Renal cortex interstitium (tissue), 15 donors: ENCODE measurements at places on chromosomes 5 and 9.
A peak's percentile ranks its signal among the peaks of the same experiment; 100 is the strongest.

GRCh38 chr9:110671849-110672248, 3.3 kb downstream of the MUSK start:
- DNase-seq = no peak

- no peak for DNase-seq
Observed at GRCh38 chr5:5932824-5933223, 445.5 kb downstream of the MED10 start.

DNA sequence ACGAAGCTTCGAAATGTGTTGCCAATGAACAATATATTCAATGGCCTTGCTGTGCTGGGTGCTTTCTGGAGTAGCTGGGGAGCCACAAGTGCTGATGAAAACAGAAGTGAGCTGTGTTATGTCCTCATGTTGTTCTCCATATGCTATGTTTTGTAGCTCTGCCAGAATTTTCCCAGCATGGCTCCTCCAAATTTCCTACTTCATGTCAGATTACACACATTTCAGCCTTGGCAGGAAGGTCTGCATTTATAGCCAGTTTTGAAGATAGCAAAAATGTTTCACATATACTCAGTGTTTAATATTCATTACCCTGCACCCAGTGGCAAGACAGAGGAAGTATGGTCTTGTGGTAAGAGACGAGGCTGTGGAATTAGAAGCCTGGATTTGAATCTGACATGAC, 22.6 kb upstream of the NMUR2 start:
- DNase-seq = no peak

GRCh38 chr9:126173401-126173800, 153.2 kb upstream of the MVB12B start:
- DNase-seq = no peak

DNA sequence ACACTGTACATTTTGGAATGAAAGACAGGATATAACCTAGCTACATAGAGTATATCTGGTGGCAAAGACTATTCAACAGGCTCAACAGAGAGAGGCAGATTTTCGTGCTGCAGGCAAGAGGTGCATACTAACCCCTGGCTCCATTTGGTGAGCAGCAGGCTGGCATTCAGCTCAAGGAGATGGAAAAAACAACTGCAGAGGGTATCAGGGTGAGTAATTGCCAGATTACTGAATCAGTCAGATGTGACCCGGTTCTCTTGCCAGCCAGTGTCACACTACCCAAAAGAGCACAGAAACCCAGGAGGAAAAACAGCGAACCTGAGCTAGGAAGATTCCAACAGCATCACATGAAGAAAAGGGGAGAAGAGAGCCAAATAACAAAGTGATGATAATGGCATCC, 130.4 kb upstream of the PRLR start:
- DNase-seq = no peak

DNA sequence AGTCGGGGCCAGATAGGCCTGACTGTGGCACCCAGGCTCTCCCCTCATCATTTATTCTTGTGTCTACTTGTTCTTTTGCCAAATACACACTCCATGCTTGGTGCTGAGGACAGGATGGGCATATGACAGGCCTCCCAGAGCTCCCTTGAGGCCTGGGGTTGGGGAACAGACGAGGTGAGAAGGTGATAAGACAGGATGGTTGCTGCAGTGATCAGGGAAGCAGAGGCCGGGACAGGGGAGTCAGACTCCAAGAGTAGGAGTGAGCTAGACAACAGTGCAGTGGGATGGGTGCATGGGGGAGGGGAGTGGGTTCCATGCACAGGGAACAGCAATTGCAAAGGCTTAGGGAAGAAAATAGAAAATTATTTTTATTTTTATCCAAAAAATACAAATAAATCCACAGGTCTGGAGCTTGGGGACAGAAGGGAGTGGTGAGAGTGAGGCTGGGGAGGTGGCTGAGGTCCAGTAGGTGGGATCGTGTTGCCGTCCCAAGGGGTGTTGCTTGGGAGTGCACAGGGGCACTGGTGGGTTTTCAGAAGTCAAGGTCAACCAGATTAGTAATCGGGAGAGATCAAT, 3.4 kb upstream of the AMBP start:
- no peak for DNase-seq

- no peak for DNase-seq
Observed at GRCh38 chr9:20884985-20885593, 146.4 kb downstream of the HACD4 start.

- DNase-seq = no peak
Observed at GRCh38 chr5:150499437-150499956, 8.4 kb upstream of the NDST1 start.

DNA sequence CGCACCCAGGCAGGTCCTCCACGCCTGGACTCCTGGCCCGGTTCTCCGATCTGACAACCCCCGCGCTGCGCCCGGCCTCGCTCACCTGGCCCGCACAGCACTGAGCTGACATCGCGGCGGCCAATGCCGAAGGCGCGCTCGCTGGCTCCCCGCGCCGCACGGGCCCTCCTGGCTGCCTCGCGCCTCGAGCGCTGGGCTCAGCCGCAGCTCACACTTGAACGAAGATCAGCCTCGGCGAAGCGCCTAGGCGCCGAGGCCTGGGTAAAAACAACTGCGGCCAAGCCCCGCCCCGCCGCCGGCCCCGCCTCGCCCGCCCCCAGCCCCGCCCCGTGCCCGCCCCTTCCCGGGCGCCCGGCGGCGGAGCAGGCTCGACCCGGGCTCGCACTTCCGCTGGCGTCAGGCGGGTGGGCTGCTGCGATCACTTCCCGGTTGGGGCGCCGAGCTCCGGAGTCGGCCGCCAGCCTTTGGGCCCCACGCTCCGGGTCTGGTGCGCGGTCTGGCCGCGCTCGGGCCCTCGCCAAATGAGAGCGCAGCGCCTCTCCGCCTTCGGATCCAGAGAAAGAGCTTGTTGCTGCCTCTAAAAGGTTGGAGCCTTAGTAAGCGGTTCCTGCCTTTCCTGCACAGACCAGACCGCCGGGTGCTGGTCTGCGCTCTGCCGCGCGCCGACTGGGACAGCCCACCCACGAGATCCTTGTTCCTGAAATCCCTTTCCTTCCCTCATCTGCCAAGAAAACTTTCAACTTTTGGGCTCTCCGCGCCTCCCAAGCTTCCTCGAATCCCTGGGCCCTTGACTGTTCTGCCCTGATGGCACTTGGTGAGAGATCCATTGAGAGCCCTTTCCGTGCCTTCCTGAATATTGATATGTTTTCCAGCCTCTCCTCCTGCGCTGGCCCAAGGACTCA, at the start of gene SERINC5:
Gene SERINC5, minus strand, starts transcription at position 238 of the 902 bp plus-strand sequence. Its CDS starts 126 bp downstream, at position 112.
- DNase-seq = no peak

GRCh38 chr9:95719354-95719753, 156.1 kb upstream of the ERCC6L2 start:
- no peak for DNase-seq

GRCh38 chr9:82062245-82062644, 73.7 kb downstream of the SPATA31D1 start:
- no peak for DNase-seq

DNA sequence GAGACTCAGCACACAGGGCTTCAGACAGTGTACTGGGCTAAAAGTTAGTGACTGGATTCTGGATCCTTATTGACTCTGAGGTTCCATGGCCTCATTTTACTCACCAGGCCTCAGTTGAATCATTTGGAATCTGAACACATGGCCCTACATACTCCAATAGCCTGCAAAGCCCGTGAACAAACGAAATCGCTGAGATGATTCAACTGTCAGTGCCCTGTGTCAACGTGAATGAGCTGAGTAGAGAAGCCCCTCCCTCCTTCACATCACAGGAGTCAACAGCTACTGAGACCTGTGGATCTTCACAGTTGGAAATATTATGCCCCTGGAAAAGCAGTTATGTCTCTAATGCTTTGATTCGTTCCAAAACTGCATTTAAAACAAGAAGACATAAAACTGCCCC, 429.3 kb downstream of the GADD45G start:
- no peak for DNase-seq

- no peak for DNase-seq
Observed at GRCh38 chr5:72151169-72151568, 43.9 kb downstream of the MAP1B start.

DNA sequence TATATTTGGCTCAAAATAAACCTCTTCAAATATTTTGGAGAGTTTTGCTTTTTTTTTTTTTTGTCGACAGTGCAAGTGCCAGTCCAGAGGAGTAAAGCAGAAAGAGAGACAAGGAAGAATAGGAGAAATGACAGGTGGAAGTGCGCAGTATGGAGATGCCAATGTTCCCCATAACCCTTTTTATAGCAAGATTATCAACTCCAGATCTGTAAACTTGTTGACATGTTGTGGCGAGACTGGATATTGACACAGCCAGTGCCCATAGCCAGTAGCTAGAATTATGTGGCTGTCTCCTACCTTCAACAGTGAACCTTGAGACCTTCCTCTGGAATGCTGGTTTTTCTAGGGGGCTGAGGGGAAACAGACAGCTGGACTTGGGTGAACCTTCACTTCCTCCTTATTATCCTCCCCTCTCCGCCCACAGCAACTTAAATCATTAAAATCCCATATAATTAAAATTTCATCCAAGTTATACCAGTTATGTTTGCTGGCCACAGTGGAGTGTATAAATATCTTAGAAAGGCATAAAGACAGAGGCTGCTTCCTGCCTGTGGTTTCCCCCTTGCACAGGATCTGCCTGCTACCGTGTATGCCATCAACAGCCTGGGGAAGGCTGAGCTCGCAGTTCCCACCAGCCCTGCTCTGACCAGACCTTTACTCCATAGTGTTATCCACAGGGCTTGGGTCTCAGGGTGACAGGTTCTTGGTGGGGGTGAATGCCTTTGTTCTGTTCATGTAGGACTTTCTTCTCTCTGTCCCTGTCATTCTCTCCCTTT, 112.3 kb upstream of the ANKH start:
- DNase-seq = no peak

- DNase-seq = no peak
Observed at GRCh38 chr5:10892147-10892910, 131.3 kb upstream of the DAP start.

DNA sequence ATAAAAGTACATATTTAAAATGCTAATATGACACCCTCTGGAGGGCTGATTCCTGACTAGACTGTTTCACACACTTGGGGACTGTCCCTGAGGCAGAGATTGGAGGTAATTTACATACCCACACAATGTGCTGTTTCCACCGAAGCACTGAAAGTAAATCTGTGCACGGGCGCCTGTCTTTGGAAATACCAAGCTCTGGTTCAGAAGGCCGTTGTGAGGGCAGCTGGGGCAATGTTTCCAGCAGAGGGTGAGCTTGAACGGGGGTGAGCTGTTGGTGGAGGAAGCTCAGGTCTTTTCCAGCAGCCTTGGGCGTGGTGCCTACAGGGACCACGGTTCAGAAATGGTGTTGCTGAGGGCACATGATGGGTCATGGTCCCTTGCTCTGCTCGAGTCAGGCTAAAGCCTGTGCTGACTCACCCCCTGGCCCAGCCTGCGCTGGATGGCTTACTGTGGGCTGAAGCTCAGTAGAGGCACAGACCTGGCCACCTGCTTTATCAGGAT, 25.8 kb upstream of the HMCN2 start:
- DNase-seq = no peak

GRCh38 chr9:135907006-135907430, 328 bp downstream of the CAMSAP1 start:
- peak; percentile 29 for DNase-seq

DNA sequence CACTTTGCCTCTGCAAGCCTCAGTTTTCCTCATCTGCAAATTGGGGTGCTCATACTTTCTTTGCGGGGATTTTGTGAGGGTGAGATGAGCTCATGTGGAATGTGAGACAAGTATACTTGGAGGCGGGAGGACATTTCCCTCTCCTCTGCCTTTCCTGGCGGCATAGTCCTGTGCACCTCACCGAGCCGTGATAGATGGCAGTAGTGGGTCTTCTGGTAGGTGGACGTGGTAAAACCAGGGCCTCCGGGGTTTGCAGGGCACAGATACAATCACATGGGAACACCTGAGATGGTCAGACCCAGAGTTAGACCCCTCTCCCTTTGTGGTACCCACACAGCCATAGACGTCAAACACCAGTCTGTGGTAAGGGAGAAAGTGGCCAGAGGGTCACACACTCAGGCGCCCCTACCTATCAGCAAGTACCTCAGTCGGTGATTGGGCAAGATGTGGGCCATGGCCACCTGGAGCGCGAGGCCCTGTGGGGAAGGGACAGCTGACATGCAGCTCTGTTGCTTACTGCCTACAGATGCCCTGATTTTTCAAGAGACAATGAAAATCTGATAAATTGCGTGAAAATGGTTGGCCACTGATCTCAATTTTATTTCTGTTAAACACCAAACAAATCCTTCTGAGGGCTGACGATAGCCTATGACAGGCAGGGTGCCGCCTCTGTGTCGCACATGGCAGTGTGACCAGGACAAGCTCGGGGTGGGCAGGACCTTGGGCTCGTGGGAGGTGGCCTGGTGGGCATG, 9.9 kb downstream of the ERGIC1 start:
- no peak for DNase-seq

GRCh38 chr9:91857291-91858212, 92.5 kb downstream of the ROR2 start:
- no peak for DNase-seq

- no peak for DNase-seq
Observed at GRCh38 chr9:89388868-89389177, 70.5 kb downstream of the SECISBP2 start.

GRCh38 chr9:114412048-114412683, 24.4 kb upstream of the AKNA start:
- no peak for DNase-seq

DNA sequence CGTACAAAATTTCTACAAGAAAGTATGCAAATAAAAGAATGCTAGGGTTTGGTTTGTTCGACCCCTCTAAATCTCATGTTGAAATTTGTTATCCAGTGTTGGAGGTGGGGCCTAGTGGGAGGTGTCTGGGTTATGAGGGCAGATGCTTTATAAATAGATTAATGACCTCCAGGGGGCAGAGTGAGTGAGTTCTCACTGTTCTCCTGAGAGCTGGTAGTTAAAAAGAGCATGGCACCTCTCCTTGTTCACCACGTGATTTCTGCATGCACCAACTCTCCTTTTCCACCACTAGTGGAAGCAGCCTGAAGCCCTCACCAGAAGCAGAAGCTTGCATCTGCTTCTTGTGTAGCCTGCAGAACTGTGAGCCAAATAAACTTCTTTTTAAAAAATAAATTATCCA, 50.4 kb upstream of the FAM170A start:
- DNase-seq = no peak

DNA sequence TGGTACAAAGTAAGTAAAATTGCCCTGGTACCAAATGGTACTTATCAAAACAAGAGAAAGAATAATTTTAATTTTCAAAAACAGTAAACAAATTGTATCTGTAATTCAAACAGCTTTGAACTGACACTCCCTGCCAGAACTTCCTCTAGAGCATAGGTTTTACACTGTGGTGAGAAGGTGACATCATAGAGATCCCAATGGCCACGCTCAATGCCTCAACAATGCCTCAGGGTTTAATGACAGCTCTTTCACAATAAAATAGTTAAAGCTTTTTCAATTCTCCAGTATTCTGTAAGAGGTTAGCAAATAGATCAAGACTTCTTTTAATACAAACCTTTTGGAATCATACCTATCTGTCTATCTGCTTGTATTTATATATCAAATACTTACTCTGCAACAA, 437.1 kb downstream of the PRR16 start:
- no peak for DNase-seq
